ENCODE measurements at places on chromosomes 5 and 9. TPM values are rescaled to one million over a fixed set of nuclear protein-coding genes. Genes with fewer than 3 reads are reported as not detected.

Gene ANKRD31
- not detected for total RNA-seq

DNA sequence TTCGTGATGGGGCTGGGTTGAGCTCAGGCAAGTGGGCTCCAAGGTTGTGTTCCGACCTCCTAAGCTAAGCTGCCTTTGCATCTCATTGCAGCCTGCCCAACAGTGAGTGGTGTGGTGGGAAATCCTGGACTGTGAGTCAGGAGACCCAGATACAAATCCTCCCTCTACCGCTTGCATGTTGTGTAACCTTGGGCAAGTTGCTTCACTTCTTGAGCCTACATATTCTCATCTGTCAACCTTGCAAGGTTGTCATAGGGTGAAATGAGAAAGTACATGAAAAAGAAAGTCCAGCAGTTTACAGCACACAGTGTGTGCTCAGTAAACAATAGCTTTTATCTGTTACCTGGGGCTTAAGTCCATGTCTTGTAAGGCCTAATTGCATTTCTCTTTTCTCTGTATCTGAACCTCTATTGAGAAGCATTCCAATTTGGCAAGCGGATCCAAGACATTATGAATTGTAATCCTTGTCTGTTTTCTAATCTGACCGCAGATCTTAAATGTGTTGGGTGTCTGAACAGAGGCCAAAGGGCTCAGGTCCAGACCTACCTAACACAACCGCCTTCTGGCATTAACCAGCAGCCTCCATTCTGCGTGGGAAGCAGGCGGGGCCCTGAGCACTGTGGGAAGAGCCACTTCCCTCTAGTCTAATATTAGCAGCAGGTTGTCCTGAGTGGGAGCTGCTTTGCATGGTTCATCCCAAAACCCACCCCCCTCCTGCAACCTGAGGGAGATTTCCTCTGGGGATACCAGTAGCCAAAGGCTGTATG, 1.8 kb upstream of the GALNT12 start:
- DNase-seq = peak; percentile 39

- DNase-seq = no peak
Measured at GRCh38 chr5:15374886-15375285, 125.1 kb upstream of the FBXL7 start.

Gene RGS7BP
- total RNA-seq = not detected

GRCh38 chr5:91499943-91500531, 116.9 kb upstream of the ARRDC3 start:
- peak; percentile 54 for DNase-seq

- DNase-seq = no peak
Measured at GRCh38 chr9:119216651-119217331, 152.4 kb downstream of the BRINP1 start.

Gene PCDHGA7
- total RNA-seq = 0.57 TPM

- DNase-seq = peak; percentile 47
Measured at GRCh38 chr5:55004729-55005128, 19.3 kb upstream of the GZMK start.

Gene CXCL14
- total RNA-seq = not detected

- DNase-seq = peak; percentile 71
Measured at GRCh38 chr5:54825005-54825404, 160.4 kb downstream of the ESM1 start.

Gene TARS1
- 160 TPM for total RNA-seq

- DNase-seq = peak; percentile 69
Measured at GRCh38 chr5:159156426-159157238, 52.7 kb downstream of the RNF145 start.

Gene CTSV
- total RNA-seq = 8.1 TPM

- DNase-seq = no peak
Measured at GRCh38 chr5:145981589-145982571, 45.5 kb downstream of the SH3RF2 start.

DNA sequence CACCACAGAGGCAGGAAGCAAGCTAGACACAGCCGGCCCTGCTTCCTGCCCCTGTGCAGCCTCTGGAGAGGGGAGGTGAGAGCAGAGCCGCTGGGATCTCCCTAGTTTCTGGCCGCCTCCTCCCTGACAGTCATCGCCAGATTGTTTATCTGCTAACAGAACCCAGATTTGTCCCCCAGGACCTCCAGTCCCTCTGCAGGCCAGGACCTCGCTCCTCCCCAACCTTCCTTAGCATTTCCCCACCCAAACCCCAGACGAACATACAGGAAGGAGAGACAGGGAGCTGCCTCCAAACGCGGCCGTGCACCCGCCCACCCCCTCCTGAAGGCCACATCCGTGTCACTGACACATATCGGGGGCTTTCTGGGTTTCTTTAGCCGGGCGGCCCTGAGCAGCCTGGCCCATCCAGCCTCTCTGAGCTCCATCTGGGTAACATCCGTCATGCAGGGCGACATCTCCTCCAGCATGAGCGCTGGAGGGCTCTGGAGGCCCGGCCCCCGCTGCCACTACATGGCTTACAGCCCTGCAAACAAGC, 47.5 kb downstream of the DBH start:
- no peak for DNase-seq

GRCh38 chr5:173163219-173163618, 18.9 kb downstream of the BNIP1 start:
- DNase-seq = no peak

GRCh38 chr5:5633579-5633978, 211.1 kb downstream of the ICE1 start:
- DNase-seq = no peak

DNA sequence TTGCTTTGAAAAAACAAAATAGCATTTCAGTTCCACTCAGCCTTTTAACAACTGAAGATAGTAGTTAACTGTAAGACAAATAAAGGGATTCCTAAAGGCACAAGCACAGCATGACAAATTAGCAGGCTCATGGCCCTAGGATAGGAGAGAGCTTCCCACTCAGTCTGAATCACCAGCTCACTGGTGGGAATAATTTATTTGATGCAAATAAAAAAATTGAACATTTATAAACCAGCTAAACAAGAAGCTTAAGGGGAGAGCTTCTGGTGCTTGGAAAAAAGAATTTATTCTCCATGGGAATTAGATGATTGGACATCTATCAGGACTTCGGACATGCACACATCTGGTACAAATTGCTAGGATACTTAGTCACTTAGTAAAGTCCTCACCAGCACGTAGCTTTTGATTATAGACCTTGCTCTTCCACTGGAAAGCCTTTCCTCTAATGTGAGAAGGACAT, 294.1 kb upstream of the TNC start:
- peak; percentile 43 for DNase-seq
